Colonic mucosa (tissue), 4 donors: ENCODE measurements at places on chromosomes 6 and 20. TPM values are rescaled to one million over a fixed set of nuclear protein-coding genes. Genes with fewer than 3 reads are reported as not detected.

Gene CAGE1
- not detected for total RNA-seq

Gene SRMS
- total RNA-seq = 0.49 TPM

Gene PHACTR3
- 0.53 TPM for total RNA-seq

Gene KLHDC3
- 62.4 TPM for total RNA-seq

Gene IP6K3
- total RNA-seq = 0.29 TPM

Gene CDSN
- total RNA-seq = not detected

Gene MOG
- not detected for total RNA-seq

Gene PREX1
- 24.6 TPM for total RNA-seq

Gene TOMM34
- 29.9 TPM for total RNA-seq

Gene GPLD1
- 0.88 TPM for total RNA-seq
